Progenitor cell of endocrine pancreas (in vitro differentiated cells): ENCODE measurements at places on chromosomes 1 and 21.

GRCh38 chr1:182601416-182601786 is 2.8 kb downstream of the RGS16 start:
- peak; percentile 61 for DNase-seq
- H3K4me3 ChIP-seq: no peak overlapping the region
- H3K27me3 ChIP-seq: peaks cover 22% of the 10 kb centered on the region
- no peaks in the 10 kb centered on the region for H3K36me3 ChIP-seq
- H3K4me1 ChIP-seq: peaks cover 15% of the 10 kb centered on the region

DNA sequence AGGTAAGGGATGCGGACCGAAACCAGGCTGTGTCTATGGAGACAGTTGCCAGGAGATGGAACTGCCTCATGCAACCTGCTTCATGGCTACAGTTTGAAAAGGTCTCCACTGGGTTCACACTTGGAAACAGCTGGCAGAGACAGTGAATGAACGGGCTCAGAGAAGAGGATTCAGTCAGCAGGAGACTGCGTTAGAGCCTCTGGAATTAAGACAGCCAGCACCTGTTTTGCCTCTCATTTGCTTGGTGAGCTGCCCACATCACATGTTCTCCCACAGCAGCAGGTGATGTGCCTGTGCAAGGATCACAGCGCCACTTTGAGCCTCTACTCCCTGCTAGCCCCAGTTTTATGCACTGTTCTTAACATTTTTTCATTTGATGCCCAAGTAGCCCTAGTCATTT is 321.0 kb downstream of the PLPP3 start:
- no peaks in the 10 kb centered on the region for H3K27me3 ChIP-seq
- peaks cover 2% of the 10 kb centered on the region for H3K4me1 ChIP-seq
- no peak overlapping the region for H3K27ac ChIP-seq
- H3K4me3 ChIP-seq: no peak overlapping the region

GRCh38 chr1:8746554-8746953 is 70.9 kb downstream of the RERE start:
- H3K27ac ChIP-seq: peak overlapping the region; percentile 69
- no peak overlapping the region for H3K4me3 ChIP-seq
- H3K27me3 ChIP-seq: no peaks in the 10 kb centered on the region

DNA sequence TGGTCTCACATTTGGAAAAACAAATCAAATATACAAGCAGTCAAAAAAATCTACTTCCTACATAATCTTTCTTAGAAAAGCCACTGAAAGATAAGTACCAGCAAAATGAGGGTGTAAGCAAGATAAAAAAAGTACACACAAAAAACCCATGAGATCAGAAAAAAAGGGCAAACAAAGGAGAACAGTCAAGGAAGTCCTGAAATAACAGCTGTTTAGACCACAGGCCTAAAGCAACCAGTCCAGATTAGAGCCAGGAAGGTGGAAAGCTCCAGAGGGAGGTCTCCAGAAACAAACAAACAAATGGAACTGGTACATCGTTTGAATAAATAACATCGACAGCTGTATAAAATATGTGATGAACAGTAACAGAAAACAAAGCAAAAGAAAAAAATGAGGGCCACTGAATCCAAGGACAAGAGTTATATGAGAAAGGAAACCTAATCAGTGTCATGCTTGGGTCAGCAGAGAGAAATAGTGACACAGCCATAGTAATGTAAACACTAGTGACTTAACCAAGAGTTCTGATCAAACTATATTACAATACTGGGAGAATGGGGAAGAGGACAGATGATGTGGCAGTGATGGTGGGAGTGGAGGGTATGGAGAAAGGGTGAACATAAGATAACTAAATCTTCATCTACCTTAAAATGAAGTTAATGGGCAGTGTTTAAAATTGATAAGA is 67.5 kb downstream of the NVL start:
- H3K4me1 ChIP-seq: peaks cover 10% of the 10 kb centered on the region
- DNase-seq: no peak
- no peak overlapping the region for H3K4me3 ChIP-seq

DNA sequence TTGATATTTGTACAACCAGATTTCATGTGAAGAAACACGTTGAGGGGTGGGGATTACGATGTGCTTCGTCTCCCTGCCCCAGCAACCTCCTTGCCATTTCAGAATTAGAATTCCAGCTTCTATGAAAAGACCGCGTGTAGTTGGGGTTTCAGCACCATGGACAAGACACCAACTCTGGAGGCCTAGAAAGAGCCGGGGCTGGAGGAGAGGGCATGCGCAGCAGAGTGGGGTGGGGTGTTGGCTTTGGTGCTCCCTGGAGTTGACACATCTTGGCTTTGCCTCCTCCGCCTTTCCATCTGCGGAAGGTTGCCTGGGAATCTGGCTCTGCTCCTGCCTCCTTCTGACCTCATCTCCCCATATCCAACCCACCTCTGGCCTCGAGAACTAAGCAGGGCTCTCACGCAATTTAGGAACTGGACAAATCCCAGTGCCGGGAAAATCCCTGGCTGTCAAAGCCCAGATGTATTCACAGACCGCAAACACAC is 11.8 kb downstream of the HTR6 start:
- DNase-seq: peak; percentile 58
- no peak overlapping the region for H3K4me3 ChIP-seq
- H3K27ac ChIP-seq: no peak overlapping the region

DNA sequence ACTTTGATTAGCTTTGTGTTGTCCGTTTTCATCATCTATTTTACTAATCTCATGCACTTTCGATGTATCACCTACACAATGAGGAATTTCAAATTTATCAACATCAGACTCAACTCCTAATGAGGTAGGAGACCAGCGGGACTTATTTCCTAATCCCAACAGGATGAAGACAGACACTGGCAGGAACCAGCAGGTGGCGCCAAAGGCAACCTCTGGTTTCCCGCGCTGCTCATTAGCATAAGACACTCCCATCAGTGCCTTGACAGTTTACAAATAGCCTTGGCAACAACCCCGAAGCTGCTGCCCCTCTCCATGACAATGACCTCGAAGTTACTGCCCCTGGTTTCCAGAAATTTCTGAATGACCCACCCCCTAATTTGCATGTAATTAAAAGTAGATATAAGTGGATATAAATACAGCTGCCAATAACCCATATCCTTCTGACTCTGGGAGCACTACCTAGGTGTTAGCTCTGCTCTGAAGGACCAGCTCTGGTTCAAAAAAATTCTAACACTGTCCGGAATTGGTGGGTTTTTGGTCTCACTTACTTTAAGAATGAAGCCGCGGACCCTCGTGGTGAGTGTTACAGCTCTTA is 974.8 kb downstream of the ADGRL2 start:
- H3K27ac ChIP-seq: no peak overlapping the region
- no peaks in the 10 kb centered on the region for H3K4me1 ChIP-seq
- DNase-seq: no peak
- no peak overlapping the region for H3K4me3 ChIP-seq

GRCh38 chr1:207913951-207914350 is 3.0 kb upstream of the CD34 start:
- H3K36me3 ChIP-seq: peaks cover 1% of the 10 kb centered on the region
- no peak for DNase-seq
- peaks cover 49% of the 10 kb centered on the region for H3K27me3 ChIP-seq
- H3K4me3 ChIP-seq: no peak overlapping the region

GRCh38 chr1:177969825-177970371 is at the start of gene SEC16B:
TSS of gene SEC16B (minus strand) at chr1:177970058. CDS start at chr1:177967981, 2,077 bp downstream.
- DNase-seq: no peak
- H3K27me3 ChIP-seq: peaks cover 4% of the 10 kb centered on the region
- no peak within 1 kb of the TSS for H3K4me3 ChIP-seq
- no peak within 1 kb of the TSS for H3K27ac ChIP-seq

- H3K27ac ChIP-seq: no peak overlapping the region
- no peak overlapping the region for H3K4me3 ChIP-seq
- DNase-seq: no peak
- H3K36me3 ChIP-seq: peaks cover 2% of the 10 kb centered on the region
- peaks cover 5% of the 10 kb centered on the region for H3K4me1 ChIP-seq
- H3K27me3 ChIP-seq: no peaks in the 10 kb centered on the region
Observed at GRCh38 chr1:55813618-55814017, 598.5 kb upstream of the USP24 start.

DNA sequence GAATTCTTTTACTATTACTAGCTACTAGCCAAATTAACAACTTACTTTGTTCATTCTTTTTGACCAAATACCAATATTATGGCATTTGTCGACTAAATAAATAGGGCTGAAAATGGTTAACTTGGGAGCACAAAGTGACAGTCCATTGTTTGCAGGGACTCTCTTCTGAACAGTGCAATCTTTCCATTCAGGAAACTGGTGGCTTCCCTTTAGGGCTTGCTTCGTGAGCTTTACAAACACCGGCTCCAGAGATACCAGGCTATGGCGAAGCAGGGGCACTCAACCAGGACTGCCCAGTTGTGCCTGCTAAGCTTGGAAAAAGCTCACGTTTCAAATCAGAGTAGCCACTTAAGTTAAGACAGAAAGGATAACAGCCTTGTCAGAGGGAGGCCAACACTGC is 12.3 kb downstream of the RAB42 start:
- no peak overlapping the region for H3K4me3 ChIP-seq
- no peak for DNase-seq

- H3K36me3 ChIP-seq: no peaks in the 10 kb centered on the region
- no peak overlapping the region for H3K27ac ChIP-seq
- no peak overlapping the region for H3K4me3 ChIP-seq
- H3K27me3 ChIP-seq: no peaks in the 10 kb centered on the region
- no peaks in the 10 kb centered on the region for H3K4me1 ChIP-seq
Observed at GRCh38 chr1:73500154-73500553, 697.8 kb downstream of the LRRIQ3 start.

DNA sequence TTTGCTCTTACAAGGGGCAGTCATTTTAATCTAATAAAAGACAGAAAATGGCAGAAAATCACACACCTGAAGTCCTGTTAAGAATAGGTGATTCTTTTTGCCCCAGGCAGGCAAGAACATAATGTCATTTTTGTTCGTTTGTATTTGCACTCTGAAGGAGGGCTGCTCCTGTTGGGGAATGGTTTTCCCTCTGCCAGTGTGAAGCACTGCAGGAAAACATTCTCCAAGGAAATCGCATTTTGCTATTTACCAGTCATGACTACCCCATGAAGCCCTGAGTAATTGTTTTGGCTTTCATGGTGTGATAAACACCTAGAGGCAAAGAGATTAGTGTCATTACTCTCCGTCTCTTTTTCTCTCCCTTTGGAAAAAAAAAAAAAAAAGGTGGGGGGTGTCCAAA is 345.5 kb downstream of the NTNG1 start:
- H3K4me3 ChIP-seq: no peak overlapping the region
- H3K36me3 ChIP-seq: no peaks in the 10 kb centered on the region
- no peak for DNase-seq
- H3K27me3 ChIP-seq: no peaks in the 10 kb centered on the region

DNA sequence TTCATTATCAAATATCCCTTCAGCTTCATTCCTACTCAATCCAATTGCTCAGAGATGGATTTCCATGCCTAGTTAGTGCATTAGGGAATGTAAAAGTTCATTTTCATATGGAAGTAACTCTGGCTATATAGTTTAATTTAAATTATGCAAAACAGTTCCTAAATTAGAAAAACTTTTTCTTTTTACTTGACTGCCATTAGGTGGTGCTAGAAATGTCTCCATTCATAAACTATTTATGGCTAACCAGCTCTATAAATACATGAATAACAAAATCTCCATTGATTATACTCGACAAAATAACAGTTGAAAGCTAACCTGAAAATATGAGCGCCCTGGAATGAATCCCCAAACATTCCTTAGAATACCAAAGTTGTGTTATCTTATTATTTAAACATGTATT is 311.4 kb downstream of the USH2A start:
- no peak for DNase-seq
- no peaks in the 10 kb centered on the region for H3K27me3 ChIP-seq
- H3K4me1 ChIP-seq: no peaks in the 10 kb centered on the region
